Right ventricle myocardium superior (tissue), 1 donor: ENCODE measurements at places on chromosomes 6 and 20. TPM values are rescaled to one million over a fixed set of nuclear protein-coding genes. Genes with fewer than 3 reads are reported as not detected.

The OPRM1 gene
- total RNA-seq = not detected

The B3GAT2 gene
- not detected for total RNA-seq

The ENPP3 gene
- total RNA-seq = 0.11 TPM

The GPLD1 gene
- total RNA-seq = 1.0 TPM

The C6orf163 gene
- 1.6 TPM for total RNA-seq

The SLC32A1 gene
- total RNA-seq = not detected

The PRSS16 gene
- not detected for total RNA-seq

The FAM209B gene
- total RNA-seq = 0.35 TPM

The STMN3 gene
- total RNA-seq = 4.3 TPM

The MCCD1 gene
- not detected for total RNA-seq

The HAO1 gene
- total RNA-seq = not detected

The PCNA gene
- total RNA-seq = 26.4 TPM

The PLN gene
- total RNA-seq = 2,342 TPM

The MUCL3 gene
- total RNA-seq = not detected

The SRF gene
- total RNA-seq = 65.3 TPM

The MYMX gene
- 0.56 TPM for total RNA-seq

The ENTPD6 gene
- total RNA-seq = 118 TPM

The ARHGAP40 gene
- not detected for total RNA-seq

The TRAPPC3L gene
- total RNA-seq = 0.11 TPM

The GABBR1 gene
- total RNA-seq = 18.4 TPM

The TP53TG5 gene
- 1.2 TPM for total RNA-seq

The PDE10A gene
- 11.6 TPM for total RNA-seq

The MRPS26 gene
- total RNA-seq = 49.9 TPM
